ENCODE measurements at places on chromosomes 7 and 10.

DNA sequence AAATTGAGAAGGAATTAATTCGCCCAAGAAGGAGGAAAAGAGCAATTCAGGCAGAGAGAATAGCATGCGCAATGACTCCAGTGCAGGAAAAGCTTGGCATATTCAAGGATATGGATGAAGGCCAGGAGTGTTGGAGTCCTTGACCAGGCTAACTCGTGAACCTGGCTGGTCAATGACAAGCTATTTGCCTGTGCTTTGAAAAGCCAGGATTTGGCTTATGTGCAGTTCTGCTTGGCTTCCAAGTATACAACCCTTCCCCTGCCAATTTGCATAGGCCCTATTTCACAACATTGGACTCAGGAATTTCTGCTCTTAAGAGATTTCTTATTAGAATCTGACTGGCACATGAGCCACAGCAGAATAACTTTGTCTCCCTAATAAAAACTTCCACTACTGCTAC lies 72.3 kb upstream of the SP8 start:
- DNase-seq: no peak

DNA sequence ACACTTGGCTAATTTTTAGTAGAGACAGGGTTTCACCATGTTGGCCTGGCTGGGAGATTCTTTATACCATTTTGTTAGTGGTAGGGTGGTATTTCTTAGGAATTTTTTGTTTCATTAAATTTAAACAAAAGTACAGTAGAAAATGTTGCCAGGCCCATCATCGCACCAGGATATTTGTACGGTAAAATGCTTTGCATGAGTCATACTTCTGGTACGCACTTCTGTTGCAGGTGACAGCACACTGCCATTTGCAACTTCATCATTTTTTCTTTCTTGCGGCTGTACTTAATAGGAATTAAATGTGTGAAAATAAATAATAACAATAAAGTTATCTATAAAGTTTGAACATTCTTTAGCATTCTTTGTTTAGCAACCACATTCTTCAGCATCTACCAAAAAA lies 195.6 kb downstream of the SKAP2 start:
- DNase-seq: no peak

GRCh38 chr10:95457319-95457886 lies 103.8 kb downstream of the SORBS1 start:
- DNase-seq: no peak

- no peak for DNase-seq
These were observed 1038.7 kb downstream of the SORCS3 start for GRCh38 chr10:105679781-105680180.

DNA sequence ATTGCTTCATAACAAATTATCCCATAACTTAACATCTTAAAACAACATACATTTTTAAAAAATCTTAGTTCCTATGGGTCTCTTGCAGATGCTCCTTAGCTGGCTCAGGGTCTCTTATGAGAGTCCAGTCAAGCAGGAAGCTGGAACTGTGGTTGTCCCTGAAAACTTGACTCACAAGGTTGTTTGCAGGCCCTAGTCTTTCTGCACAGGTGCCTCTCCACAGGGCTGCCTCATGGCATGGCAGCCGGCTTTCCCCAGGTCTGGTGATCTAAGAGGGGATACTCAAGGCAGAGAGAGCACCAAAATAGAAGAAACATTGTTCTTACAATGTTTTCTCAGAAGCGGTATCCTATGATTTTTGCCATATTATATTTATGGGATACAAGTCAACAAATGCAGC lies 127.1 kb downstream of the CDK14 start:
- DNase-seq: no peak

DNA sequence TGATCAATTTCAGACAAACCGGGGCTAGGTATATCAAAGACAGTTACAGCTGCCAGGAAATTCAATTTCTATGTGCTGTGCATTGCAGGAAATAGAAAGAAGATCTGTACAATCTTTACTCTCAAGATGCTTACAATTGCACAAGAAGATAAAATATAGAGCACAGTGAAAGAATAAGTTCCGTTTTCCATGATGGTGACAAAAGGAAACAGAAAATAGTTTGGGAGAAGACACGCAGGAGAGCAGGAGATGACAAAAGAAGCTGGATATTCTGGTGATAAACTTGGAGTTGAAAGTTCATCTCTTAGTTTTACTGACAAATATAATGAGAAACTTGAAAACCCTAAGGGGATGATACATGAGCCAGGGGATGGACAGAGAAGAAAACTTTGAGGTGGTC lies 646.0 kb downstream of the PARD3 start:
- DNase-seq: no peak

GRCh38 chr7:2511769-2512168 lies 7.8 kb upstream of the LFNG start:
- DNase-seq: no peak

GRCh38 chr10:120039046-120039445 lies 146.5 kb downstream of the SEC23IP start:
- DNase-seq: no peak

- no peak for DNase-seq
These were observed 92.3 kb upstream of the ELMO1 start for GRCh38 chr7:37540917-37541316.

GRCh38 chr7:125644109-125644508 lies 714.5 kb upstream of the POT1 start:
- DNase-seq: no peak

DNA sequence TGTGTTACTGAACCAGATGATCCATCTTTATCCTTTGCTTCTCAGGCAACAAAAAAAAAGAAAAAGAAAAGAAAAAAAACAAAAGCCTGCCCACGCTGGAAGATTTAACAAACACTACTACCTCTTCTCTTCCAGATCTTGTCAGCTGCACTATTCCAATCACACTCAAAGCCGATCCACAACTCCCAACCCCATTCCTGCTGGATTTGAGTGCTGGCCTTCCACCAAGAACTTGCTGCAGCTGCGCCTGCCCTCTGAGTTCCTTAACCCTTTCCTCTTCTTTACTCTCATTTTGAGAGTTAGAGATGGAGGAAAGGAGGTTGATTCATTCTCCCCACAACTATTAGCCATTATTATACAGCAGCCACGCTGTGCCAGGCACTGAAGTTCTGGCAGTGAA lies 16.0 kb upstream of the ITGA8 start:
- DNase-seq: no peak

GRCh38 chr7:37216923-37217322 lies 231.7 kb downstream of the ELMO1 start:
- DNase-seq: no peak

DNA sequence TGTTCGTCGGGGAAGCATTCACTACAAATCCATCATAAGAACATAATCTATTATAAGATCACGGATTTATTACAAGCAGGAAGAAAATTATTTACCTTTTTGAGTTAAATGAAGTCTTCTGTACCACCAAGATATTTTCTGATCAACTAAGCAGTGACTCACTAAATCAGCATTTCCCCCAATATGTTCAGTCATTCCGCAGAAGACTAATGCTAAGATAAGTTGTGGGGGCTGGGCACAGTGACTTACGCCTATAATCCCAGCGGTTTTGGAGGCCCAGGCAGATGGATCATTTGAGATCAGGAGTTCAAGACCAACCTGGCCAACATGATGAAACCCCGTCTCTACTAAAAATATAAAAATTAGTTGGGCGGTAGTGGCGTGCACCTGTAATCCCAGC lies 144.2 kb upstream of the EGR2 start:
- DNase-seq: no peak

DNA sequence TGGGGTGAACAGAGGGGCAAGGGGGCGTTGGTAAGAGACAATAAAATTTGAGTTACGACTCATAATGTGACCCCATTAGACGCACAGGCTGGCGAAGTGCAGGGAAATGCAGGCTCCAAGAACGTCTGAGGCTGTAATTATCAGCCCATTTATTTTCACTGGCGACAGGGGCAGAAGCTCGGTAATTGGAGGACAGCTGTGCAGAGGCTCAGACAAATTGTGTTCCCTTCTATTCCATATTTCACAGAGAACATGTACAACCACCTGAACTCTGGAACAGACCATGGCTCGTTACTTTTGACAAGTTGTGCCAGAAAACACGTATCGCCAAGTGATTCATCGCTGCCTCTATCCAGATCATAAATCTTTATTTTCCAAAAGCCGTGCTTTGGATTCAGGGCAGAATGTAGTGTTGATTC lies 137.3 kb upstream of the FRMD4A start:
- no peak for DNase-seq

- DNase-seq: no peak
These were observed 7.0 kb downstream of the WDR91 start for GRCh38 chr7:135204341-135204749.

DNA sequence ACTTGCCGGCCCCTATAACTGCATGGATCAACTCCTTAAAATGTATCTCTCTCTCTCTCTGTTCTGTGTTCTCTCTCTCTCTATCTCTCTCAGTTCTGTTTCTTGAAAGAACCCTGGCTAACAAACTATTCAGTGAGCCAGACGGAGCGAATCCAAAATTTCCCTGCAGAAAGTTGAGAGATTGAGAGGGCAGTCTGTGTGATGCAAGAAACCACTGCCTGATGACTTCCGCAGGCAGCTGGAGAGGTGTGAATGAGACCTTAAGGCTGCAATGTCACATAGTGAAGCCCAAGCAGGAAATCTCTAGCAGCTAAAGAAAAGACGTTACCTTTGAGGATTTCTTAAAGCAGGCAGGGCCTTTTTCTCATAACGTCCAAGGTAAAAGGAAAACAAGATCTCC lies 17.3 kb downstream of the FAM107B start:
- no peak for DNase-seq

GRCh38 chr7:113444261-113444660 lies 325.9 kb upstream of the SMIM30 start:
- DNase-seq: no peak

- no peak for DNase-seq
These were observed 10.7 kb downstream of the NODAL start for GRCh38 chr10:70430493-70431445.

GRCh38 chr10:101310529-101311184 lies 43.3 kb upstream of the BTRC start:
- DNase-seq: no peak

- DNase-seq: no peak
These were observed 369.0 kb downstream of the MAGI2 start for GRCh38 chr7:79084423-79084822.

- DNase-seq: no peak
These were observed 450.7 kb downstream of the HTR7 start for GRCh38 chr10:90407131-90407530.

- no peak for DNase-seq
These were observed 980 bp downstream of the ADAMTS14 start for GRCh38 chr10:70673043-70673928.

DNA sequence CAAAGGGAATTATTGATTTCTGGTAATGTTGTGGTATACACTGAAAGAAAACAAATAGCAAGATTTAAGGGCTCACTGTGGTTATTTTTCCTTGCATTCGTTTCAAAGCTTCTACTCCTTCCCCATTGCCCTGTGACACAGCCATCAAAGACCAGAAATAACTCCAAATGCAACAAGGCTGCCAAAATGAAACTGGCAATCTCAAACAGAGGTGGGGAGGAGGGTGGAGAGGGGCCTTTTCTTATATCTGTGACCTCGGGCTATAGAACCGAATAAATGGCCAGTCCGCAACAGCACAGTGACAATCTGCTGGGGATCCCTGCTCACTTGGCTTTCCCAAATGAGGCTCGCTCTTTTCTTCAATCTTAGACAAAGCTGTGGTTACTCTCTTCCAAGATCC lies 17.4 kb upstream of the SPOCK2 start:
- DNase-seq: no peak

- DNase-seq: no peak
These were observed 10.1 kb downstream of the GPR146 start for GRCh38 chr7:1054438-1054837.
